ENCODE measurements at places on chromosomes 11 and 22.

GRCh38 chr11:70464509-70465361 lies 66.4 kb downstream of the CTTN start:
- DNase-seq = no peak

DNA sequence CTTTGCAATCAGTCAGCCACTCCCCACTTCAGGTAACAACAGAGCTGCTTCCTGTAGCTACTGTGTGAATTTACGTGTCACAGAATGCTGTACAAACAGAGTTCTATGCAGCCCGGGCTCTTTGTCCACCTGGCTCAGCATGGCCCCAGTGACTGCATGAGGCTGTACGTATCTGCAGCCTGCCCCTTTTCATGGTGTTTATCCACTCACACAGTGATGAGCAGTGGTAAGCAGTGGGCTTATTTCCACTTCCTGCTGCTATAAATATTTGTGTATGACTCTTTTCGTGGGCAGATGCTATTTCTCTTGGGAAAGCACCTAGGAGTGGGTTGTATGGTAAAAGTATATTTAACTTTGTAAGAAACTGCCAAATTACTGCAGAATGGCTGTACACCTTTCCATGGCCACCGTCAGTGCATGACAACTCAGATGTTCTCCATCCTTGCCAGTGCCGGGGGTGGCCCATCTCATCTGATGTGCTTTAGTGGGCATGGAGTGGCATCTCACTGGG lies 43.3 kb downstream of the MYEOV start:
- DNase-seq = peak; percentile 66

DNA sequence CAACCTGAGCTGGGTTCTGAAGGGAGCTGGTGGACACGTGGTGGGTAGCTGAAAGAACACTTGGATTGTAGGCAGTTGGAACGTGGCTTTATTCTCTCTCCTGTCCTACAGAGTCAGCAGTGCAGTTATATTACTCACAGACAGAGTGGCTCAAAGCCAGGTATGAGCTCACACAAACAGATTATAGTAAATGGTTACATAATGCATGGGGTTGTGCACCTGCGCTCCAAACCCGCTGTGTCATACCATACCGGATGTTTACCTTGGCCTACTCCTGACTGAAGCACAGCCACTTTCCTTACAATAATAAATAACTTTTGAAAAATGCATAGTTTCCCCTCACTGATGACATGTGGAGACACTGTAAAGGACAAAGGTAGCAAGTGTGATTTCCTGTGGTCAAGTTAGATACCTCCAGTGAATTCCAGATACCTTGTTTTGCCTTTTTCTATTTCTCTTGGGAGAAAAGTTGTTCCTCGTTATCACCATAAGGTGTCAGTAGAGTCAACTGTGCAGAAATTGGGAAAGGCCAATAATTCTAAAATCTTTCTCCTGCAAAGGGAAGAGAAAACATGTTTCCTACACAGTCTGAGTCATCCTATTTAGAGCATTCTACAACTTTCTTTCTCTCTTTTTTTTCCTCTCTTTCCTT lies 13.5 kb downstream of the MS4A6A start:
- DNase-seq = no peak

DNA sequence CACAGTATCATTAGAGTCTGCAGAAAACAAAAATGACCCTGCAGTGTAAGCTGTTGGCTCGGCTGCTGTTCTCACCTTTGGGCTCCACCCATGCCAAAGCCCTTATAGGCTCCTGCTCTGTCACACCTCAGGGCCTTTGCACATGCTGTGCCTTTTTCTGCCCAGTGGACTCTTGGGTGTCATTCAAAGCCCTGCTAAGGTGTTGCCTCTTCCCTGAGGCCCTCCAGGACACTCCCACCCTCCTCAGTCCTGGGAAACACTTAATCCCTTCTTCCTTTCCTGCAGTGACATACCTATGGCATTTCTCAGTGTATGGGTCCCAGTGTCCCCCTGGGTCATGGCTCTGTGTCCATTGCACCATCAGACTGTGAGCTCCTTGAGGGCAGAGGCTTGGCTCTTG lies 29.1 kb upstream of the CACNG2 start:
- no peak for DNase-seq

- no peak for DNase-seq
These were observed 17.4 kb downstream of the LIMK2 start for GRCh38 chr22:31229402-31230079.

GRCh38 chr11:93738647-93739081 lies 2.6 kb downstream of the TAF1D start:
- DNase-seq = no peak

GRCh38 chr11:34747251-34747650 lies 126.4 kb downstream of the EHF start:
- no peak for DNase-seq

- DNase-seq = no peak
These were observed 68.6 kb downstream of the MICAL3 start for GRCh38 chr22:17955590-17956379.

DNA sequence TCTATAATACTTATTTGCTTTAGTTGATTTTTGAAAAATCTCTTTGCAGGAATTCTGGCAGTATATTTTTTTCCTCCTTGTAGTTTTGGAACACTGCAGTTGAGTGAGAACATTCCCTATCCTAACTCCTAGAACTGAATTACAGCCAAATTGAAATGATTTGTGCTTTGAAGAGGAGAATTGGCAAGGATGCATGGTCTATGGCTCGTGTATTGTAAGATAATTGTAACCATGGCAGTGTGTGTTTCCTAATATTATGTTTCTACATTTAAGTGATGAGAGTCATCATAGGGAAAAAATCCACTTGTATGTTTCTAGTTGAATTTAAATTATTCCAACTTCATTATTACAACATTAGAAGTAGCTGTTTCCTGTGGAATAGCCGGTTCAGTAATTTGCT lies 80.9 kb upstream of the MYO18B start:
- no peak for DNase-seq

GRCh38 chr11:105032495-105032894 lies 2.4 kb downstream of the CASP1 start:
- DNase-seq = no peak

- DNase-seq = no peak
These were observed 134.6 kb downstream of the CCDC34 start for GRCh38 chr11:27228232-27228905.

- DNase-seq = no peak
These were observed 47.3 kb downstream of the NRXN2 start for GRCh38 chr11:64675450-64676260.

GRCh38 chr11:47523490-47524225 lies 29.3 kb downstream of the CELF1 start:
- DNase-seq = no peak

GRCh38 chr11:100805506-100806199 lies 118.6 kb downstream of the ARHGAP42 start:
- DNase-seq = no peak

- DNase-seq = no peak
These were observed 22.0 kb downstream of the ST14 start for GRCh38 chr11:130181295-130182272.

DNA sequence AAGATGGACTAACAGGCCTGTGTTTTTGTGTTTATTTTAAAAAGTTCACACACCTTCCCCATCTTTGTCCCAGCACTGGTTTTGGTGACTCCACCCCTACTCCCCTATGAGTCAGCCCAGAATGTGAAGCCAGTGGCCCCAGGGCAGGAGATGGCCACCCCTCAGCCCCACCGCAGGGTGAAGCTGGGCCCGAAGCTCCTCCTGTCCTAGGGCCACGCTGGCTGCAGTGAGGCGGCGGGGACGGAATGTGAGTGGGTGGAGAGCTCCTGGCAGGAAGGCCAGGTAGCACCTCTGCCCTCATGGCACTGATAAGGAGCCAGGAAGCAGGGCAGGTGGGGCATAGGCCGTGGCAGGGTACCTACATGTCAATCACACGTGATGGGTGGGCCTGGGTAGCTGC lies 39.9 kb downstream of the SGSM3 start:
- DNase-seq = no peak

DNA sequence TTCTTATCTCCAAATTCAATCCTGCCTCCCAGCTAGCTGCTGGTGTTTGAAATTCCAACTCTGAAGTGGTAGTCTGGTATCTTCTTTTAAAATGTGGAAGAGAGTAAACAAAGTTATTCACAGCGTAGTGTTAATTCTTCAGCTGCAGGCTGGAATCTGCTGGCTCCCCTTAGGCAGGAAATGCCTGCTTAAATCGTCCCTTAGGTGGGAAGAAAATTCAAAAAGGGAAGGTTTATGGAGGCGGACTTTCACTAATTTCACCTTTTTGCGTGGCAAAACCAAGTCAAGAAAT lies 439.0 kb upstream of the CCDC90B start:
- DNase-seq = no peak

All from GM12878 (cell line).